ENCODE measurements at places on chromosomes 6 and 20.

DNA sequence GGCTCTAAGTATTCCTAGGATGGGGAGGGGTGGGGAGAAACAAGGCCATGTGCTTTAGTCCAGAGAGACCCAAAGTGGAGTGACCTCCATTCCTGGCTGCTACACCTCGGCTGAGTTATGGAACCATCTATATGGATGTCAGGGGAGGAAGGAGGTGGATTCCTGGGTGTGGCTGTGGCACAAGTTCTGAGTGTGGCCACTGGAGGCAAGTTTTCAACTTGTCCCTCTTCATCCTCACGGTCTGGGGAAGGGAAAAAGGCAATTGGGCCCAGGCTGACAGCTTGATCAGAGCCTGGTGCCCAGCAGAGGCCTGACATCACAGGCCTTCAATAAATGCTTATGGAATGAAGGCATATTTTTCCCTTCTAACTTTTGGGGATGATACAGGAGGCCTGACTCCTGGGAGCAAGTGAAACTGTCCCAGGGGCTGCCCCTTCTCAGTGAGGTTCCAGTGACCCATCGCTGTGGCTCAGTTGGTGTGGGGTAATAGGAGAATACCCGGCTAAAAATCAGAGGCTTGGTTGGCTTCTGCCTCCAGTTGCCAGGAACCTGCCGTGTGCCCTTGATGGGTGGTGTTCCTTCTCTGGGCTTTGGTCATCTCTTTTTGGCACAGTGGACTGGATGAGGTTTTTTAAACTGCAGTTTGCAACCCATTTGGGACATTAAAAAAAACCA, 1.8 kb upstream of the ITPR3 start:
- no peak for DNase-seq

- DNase-seq: no peak
These were observed 95.5 kb upstream of the NXT1 start for GRCh38 chr20:23255106-23255505.

- peak; percentile 62 for DNase-seq
These were observed 44.9 kb upstream of the ID1 start for GRCh38 chr20:31560094-31560745.

DNA sequence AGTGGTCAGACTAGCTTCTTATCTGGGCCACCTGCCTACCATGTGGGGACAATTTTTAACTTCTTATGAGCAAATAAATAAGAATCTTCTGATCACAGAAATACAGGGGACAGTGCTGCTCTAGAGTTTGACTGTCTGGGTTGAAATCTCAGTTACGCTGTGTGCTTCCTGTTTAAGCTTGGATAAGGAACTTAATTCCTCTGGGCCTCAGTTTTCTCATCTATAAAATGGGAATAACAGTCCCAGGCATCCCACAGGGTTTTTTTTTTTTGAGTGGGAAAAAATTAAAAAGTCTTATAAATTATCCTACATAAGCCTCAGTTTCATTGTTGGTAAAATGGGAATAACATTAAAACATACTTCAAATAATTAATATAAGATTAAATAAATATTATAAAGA, 340.9 kb downstream of the ESR1 start:
- no peak for DNase-seq

DNA sequence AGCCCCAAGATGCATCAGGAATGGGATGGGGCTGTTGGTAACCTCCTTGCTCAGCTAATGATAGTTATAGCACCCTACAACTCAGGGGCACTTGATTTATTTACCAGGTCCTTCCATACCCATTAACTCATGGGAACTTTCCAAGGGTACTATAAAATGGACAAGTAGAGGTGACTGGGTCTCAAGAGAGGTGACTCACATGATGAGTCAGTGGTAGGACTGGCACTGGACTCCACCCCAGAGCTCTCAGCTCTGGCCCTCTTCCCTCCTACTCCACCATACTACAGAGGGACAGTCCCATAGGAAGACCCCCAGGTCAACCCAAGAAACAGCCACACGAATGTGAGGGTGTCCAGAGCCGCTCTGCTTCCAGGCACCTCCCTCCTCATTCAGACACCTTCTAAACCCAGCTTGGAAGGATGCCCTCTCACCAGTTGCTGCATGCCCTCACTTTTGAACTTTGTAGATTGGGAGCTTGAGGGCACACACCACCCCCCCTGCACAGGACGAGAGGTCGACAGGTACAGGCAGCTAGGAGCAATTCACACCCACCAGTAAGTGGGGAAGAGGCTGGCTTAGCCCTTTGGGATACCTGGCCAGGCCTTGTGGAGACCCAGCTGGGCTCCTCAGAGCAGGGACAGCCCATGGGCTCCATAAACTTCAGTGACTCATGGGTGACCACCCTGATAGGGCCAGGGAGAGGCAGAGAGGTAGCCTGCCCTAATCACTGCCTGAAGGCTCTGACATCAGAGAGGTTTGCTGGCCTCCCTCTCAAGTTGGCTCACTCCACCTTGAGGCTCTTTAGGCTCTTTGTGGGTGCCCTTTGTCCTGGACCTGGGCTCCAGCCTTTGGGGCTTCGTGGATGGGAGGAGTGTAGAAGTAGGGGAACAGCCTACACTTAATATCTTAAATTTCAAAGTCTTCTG, 81.6 kb upstream of the MLN start:
- DNase-seq: no peak

DNA sequence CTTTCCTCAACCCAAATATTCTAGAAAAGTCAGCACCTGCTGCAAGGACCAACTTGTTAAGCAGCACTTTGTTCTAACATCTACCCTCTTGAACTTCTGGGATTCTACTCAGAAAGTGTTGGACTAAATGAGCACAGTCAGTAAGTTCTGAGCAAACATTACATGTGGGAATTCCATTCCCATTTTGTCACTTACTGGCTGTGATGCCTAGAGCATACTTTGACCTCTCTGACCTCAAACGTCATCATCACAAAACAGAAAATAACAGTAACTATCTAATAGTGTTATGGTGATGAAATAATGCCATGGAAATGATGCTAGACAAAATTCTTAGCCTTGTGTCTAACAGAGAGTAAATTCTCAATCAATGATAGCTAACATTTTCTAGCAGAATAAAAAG, 829.4 kb downstream of the EPHA7 start:
- DNase-seq: no peak

DNA sequence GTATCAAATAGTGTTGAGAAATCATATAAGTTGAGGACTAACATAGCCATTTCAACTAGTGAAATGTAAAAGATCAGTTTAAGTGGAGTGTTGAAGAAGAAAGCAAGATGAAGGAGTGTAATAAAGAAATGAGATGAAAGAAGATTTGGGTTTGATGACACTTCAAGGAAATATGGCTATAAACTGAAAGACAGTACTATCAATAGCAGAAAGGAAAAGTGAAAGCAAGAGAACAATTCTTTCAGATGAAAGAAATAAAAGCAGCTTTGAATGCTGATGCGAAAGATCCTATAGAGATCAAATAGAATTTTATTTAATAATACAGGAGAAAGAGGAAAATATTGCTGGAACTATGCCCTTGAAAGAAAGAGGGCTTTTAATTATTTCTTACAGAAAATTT, 92.8 kb upstream of the PRSS16 start:
- DNase-seq: no peak

Data from stimulated activated CD8-positive, alpha-beta memory T cell treated with anti-CD3 and anti-CD28 coated beads, Interleukin-4, amount 100 ng/mL, for 1 hour (primary cell).